SHP77 (cell line): ENCODE measurements at places on chromosomes 5 and 9.

- no peak for DNase-seq
Measured at GRCh38 chr5:179923436-179923835, 15.7 kb upstream of the TBC1D9B start.

DNA sequence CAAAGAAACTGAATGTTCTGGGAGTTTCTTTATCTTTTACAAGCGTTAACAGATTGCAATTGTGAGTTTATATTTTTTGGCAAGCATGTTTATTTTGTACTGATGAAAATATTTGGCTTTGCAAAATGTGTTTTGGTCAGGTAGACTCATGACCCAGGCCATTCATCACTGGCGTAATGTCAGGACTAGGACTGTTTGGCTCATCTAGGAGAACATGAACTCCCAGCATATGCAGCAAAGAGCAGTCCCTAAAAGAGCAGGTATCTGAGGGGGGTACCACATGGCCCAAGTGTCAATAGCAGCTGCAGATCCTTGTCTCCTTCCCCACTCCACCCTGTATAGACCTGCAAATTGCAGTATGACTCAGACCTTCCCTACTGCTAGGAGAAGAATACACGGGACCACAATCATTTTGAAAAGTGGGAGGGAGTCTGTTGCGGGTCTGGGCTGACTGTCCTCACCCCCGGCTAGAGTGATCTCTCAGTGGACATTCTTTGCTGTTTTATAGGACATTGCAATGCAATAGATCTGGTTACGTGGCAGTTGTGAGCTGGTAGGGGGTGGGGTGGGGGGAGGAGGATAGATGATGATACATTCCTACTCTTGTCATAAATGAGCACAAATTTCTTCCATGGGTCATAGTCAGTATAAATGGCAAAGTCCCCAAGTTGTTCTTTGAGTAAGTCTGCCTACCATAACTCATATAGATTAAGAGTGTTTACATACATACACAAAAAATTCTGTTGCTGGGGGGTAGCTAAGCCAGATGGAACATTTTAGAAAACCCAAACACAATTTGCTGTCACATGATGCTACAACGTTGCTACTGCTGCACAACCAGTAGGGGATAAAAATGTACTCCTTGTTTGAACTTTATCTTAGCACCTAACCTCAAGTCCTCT is 20.8 kb upstream of the SNCAIP start:
- peak; percentile 65 for DNase-seq

DNA sequence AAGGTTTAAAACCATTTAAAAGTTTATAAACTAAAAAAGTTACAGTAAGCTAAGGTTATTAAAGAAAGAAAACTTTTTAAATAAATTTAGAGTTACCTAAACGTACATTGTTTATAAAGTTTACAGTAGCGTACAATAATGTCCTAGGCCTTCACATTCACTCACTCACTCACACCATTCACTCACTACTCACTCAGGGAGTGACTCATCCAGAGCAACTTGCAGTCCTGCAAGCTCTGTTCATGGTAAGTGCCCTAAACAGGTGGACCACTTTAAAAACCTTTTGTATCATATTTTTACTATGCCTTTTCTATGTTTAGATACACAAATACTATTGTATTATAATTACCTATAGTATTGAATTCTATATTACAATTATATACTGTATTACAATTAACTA is 190.8 kb upstream of the RASA1 start:
- DNase-seq, result no peak

- DNase-seq, result no peak
Measured at GRCh38 chr5:20554001-20554400, 566.0 kb upstream of the CDH18 start.

- no peak for DNase-seq
Measured at GRCh38 chr9:125637241-125637640, 69.8 kb downstream of the MAPKAP1 start.

GRCh38 chr5:103393101-103393754 is 134.7 kb downstream of the MACIR start:
- DNase-seq, result no peak

- DNase-seq, result peak; percentile 66
Measured at GRCh38 chr5:1118738-1119137, 6.9 kb upstream of the SLC12A7 start.

DNA sequence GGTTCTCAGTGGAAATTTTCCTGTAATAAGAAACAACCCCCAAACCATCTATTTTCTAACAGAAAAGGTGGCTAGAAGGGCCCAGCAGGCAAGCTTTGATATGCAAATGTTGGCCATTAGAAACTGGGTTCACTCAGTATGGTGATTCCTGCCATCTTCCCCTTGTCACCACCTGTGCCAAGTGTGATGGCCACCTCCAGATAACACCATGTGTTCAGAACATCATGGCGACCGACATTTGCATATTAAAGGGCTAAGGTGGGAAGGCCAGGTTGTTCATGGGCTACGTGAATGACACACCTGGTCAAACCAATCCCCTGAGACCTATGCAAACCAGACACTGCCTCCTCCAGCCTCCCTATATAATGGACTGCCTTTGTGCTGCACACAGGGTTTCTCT is 20.4 kb downstream of the FOXE1 start:
- no peak for DNase-seq

DNA sequence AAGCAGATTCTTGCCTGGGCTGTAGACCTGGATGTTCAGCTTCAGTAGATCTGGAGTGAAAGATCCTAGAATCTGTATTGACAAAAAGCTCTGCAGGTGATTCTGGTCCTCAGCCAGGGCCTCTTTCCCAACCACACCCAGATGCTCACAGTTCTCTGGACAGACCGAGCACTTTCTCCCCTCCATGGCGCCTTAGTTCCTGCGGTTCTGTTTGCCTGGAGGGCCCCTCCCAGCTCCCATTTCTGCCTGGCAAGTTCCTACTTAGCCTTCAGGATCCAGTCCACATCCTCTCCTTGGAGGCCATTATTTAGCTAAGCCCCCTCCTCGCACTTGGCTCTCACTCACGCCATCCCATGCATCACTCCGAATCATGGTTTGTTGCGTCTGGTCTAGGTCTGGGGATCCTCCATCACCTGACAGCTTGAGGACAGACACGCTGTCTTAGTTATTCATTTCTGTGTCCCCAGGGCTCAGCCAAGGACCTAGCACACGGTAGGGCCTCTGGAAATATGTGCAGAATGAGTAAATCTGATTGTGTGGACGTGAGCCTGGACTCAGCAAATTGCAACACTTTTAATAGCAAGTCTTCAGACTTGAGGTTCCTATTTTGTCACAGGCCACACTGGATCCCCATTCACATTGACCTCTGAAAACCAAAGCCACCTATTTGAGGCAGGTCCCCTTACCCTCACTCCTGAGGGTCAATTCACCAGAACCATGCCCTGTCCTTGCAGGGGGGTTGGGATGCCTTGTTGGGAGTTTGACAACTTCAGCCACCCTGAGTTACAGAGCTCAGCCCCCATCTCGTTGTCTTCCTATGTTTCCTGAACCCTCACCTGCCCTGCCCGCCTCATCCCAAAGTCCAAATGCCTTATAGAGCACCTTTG is 50.7 kb downstream of the COL15A1 start:
- DNase-seq, result no peak

- no peak for DNase-seq
Measured at GRCh38 chr5:173512637-173513435, 103.6 kb downstream of the BOD1 start.

DNA sequence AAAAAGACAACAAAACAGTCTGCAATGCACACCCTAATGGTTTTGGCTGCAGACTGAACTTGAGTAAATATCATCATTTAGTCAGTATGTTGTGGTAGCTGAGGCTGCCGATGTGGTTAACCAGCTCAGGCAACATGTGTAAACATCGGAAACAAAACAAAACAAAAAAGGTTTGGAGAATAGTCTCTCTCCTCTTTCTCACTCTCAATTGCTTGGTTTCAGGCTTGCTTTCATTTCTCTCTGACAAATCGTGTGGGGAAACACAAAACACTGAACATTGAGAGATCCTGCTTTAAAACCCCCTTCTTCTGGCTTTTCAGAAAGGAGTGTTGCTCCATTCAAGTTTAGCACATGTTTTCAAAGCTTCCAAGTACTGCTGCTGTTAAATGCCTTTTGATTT is 453.3 kb downstream of the BNC2 start:
- no peak for DNase-seq

DNA sequence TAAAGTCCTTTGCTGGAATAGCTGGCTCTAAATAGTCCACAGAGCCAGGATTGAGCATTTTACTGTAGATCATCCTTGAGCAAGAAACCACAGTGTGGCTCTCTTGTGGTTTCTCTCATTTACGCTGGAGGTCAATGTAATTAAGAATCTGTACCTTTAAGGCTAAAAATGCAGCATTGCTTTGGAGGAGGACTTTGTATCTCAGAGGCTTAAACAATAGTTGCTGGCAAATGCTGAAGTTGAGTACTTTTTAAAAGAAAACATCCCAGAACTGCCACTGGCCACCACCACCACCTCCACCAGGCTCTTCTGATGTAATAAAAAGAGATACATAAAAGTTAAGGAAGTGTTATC is 177.3 kb upstream of the ADAMTSL1 start:
- no peak for DNase-seq

GRCh38 chr5:112316731-112317130 is 102.3 kb downstream of the EPB41L4A start:
- DNase-seq, result no peak

GRCh38 chr5:116853992-116854391 is 279.4 kb upstream of the SEMA6A start:
- DNase-seq, result no peak

DNA sequence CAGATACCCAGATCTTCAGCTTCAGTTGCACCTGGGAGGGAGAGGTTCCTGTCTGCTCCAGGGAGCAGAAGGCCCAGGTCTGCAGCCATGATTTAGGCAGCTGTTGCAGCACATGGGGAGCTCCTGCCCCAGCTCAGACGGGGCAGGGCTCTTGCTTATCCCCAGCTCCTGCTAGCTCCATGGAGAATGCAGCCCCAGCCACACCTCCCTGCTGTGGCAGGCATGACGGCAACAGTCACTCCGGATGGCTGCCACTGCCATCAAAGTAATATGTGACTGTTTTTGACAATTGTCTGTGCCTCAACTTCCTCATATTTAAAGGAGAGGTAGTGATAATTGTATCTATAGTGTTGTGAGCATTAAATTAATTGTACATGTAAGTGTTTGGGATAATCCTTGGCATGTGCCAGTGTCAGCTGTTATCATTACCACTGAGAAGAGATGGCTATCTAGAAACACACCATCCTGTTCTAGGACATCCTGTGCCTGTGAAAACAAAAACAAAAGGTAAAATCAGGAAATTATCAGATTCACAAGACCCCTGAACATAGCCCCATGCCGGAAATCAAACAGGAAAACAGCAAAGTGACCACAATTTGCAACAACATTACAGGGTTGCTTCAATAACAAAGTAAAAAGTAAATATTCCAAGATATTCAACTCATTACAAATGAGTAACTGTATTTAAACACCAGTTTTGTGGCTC is 1048.8 kb upstream of the ACO1 start:
- DNase-seq, result no peak

DNA sequence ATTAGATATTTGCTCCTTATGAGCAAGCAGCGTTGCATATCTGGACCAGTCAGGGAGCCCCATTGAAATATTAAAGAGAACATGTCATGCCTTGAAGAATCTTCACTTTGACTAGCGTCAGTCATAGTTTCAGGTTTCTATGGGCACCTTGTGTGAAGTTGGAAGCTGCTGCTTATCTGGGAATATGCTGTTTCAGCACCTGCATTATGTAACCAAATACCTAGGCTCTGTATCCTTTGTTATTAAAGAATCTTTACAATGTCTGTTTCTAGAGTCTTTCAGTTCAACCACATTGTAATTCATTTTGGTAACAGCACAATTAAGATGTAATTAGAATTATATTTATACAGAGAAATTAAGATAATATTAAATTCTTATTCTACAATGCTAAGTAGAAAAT is 818.8 kb upstream of the TYRP1 start:
- DNase-seq, result no peak

- no peak for DNase-seq
Measured at GRCh38 chr5:170551076-170551475, 47.3 kb downstream of the KCNIP1 start.

- DNase-seq, result no peak
Measured at GRCh38 chr5:163943546-163943945, 438.1 kb downstream of the MAT2B start.

DNA sequence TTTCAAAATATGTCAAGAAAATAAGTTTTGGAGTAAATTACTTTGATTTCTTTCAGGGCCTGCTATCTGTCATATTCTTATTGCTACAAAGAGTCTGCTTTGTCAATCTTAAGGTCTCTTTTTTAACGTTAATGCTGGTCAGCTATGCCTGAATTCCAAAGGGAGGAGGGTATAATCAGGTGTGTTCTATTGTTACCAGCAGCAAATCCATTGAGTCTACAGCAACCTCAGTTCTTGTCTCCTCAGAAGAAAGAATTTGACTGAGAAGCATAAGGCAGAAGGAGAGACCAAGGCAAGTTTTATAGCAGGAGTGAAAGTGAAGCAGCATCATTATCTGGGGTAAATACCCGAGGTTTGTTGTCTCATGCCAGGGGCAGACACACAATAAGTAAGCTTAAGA is 23.7 kb upstream of the MINAR2 start:
- no peak for DNase-seq

GRCh38 chr5:37028910-37029309 is 152.3 kb downstream of the NIPBL start:
- DNase-seq, result no peak

GRCh38 chr5:131773805-131774204 is 23.0 kb downstream of the FNIP1 start:
- DNase-seq, result no peak

GRCh38 chr9:126435626-126436025 is 109.0 kb downstream of the MVB12B start:
- DNase-seq, result no peak

DNA sequence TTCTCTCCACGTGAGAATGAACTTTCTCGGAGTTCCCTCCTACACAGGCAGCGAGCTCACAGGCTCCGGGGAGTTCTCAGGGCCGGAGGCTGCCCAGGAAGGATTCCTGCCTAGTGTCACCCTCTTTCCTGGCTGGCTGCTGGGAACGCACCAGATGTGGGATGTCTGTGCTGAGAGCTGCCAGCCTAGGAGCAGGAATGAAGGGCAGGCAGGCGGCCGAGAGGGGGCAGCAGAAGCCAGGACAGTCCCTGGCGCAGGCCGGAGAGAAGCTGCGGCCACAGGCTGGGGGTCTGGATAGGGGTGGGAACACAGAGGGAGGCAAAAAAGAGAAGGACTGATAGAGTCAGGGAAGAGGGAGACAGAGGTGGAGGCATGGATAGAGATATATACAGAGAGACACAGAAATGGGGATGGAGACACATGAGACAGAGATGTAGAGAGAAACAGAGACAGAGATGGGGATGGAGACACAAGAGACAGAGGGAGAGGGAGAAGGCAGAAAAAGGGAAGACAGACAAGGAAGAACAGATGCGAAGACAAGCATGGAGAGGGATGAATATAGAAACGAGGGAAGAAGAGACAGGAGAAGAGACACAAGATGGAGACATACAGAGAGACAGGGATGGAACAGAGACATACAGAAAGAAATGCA is 25.3 kb upstream of the ENHO start:
- no peak for DNase-seq
